ENCODE measurements at places on chromosomes 1 and 21.

GRCh38 chr1:185108321-185108720 lies 48.4 kb downstream of the TRMT1L start:
- no peak for DNase-seq

- no peak for DNase-seq
Observed at GRCh38 chr1:219489636-219490035, 123.3 kb downstream of the ZC3H11B start.

DNA sequence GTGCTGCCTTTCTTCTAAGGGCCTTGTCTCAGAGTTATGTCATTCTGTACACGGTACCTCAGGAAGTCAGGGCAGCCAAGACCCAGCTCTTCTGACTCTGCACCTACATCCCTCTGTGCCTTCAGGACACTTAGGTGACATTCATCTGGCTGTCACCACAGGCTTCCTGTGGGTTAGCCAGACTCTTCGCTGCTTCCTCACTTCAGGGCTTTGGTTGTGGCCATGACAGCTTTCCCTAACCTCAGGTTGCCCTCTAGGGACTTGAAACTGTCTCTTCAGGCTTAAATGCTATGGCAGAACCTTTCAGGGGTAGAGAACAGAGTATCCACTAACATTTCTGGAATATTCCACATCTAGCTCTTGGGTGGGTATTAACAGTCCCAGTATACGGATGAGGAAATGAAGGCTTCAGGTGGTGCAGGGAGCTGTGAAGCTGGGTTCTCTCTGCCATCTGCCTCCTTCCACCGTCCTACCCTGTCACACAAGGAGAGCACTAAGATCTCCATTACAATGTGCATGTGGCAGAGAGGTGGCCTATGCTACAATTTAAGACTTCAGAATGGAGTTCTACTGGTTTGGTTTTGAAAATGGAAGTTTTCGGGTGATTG lies 9.9 kb downstream of the TSSK3 start:
- DNase-seq: no peak

DNA sequence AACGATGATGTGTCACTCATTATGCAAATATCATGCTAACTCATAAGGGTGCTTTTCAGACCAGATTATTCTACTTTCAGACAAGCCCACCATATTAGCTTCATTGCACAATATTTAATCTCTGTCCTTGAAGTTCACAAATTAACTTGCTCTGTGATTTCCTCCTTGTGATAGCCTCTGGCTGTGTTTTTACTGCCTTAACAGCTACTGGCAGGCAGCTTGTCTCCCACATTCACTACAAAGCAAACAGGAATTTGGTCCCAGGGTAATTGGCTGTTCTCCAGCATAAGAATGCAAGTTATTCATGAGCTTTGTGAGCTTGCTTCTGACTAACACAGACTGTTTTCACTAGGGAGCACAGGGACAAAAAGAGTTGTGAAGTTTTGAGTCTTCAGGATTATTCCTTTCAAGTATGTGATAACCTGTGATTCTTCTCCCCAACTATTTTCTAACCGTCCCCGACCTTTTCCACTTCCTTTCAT lies 87.9 kb upstream of the HMCN1 start:
- DNase-seq: peak; percentile 95

DNA sequence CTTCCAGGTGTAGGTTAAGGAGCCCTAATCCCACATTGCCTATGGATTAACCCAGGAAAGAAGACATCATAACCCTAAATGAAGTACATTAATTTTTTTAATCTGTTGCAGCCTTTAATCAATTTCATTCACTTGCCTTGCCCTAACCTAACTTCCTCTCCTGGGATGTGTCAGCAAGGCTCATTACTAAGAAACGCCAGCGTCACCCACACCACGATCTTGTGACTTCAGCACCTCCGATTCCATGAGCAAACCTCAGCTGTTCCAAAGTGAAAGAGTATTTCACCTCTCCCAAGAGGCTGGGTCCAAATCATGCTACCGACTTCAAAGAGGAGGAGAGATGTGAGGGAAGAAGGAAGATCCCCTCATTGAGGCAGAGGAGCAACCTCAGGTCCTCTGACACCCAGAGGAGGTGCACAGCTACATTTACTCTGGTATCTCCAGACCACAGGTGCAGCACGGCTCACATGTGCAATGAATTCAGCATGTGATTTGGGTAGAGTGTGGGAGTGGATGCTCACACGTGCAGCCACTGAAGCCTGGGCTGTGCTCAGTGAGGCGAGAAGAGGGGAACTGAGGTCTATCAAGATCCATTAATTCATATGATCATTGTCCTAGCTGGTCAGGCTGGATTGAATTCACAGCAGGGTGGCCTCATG lies 134.1 kb downstream of the SLC30A10 start:
- no peak for DNase-seq

- DNase-seq: no peak
Observed at GRCh38 chr1:43221797-43222196, 48.0 kb upstream of the TMEM125 start.

DNA sequence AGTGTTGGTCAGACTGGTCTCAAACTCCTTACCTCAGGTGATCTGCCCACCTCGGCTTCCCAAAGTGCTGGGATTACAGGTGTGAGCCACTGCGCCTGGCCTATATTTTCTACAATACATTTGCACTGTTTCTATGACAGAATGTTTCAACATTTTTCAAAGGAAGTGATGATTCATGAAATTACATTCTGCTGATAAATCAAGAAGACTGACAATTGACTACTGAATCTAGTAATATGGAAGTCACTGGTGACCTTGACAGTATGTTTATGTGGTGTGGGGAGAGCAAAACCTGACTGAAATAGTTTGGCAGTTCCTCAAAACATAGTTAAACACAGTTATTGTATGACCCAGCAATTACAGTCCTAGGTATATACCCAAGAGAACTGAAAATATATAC lies 18.1 kb downstream of the LRIF1 start:
- no peak for DNase-seq

DNA sequence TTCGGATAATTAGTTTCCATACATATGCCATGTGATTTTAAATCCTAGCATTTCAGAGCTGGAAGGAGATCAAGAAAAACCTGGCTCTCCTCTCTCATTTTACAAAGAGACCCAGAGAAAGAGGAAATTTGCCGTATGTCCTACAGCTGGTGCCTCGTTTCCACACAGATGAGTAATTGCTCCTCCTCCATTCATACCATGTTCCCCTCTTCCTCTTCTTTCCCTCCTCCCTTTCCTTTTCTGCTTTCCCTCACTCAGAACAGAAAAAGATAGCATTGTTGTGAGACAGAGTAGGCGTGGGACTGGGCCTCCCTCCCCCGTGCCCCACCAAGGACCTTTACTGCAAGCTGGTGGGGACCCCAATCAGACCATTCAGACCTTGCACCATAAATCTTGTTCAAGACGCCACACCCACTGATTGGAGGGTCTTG lies 13.7 kb upstream of the SLC44A3 start:
- no peak for DNase-seq

- DNase-seq: no peak
Observed at GRCh38 chr1:25472471-25472870, 41.8 kb downstream of the MACO1 start.

DNA sequence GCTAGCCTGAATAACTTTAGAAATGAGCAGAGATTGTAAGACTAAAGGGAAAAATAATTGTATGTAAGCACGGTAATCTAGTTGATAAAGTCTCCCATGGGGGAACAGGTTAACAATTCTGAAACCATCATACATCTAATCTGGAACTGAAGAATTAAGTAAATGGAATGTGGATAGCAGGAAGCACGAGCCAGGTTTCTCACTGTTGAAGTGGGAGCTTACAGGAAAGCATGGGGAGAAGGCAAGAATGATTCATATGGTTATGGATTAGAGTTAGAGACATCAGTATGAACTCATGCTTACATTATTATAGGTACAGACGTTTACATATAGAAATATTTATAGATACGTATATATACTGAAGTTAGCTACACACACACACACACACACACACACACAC lies 83.0 kb downstream of the LEPR start:
- DNase-seq: no peak

- DNase-seq: no peak
Observed at GRCh38 chr1:50644447-50645105, 221.3 kb upstream of the DMRTA2 start.
